Esophagus muscularis mucosa (tissue), 4 donors: ENCODE measurements at places on chromosomes 4 and X.

GRCh38 chr4:88219099-88219498 lies 60.7 kb upstream of the ABCG2 start:
- DNase-seq, result peak; percentile 4

GRCh38 chrX:28920153-28920943 lies 333.1 kb downstream of the IL1RAPL1 start:
- no peak for DNase-seq

DNA sequence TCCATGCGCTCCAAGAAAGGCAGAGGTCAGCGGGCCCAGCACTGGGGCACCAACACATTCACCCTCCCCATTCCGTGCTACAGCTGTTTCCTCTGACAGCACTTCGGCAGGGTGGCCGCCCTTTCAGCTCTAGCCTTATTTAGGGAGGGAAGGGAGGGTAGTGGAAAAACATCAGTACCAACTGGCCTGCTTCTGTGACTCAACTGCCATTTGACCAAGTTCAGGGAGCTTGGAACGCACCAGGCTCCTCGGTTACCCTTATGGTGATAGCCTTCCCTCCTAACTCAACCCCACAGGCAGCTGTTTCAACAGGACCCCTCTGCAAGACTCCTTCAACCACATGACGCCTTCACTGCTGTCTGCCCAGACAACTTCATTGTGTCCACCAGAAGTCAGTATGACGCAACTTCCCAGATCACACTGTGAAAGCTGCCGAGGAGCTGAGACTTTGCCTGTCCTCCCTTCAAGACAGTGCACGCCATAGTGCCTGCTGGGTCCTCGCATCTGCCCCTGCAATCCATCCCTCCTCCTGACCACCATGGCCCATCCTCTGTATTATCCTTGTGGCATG lies 132.2 kb downstream of the AFAP1 start:
- no peak for DNase-seq

DNA sequence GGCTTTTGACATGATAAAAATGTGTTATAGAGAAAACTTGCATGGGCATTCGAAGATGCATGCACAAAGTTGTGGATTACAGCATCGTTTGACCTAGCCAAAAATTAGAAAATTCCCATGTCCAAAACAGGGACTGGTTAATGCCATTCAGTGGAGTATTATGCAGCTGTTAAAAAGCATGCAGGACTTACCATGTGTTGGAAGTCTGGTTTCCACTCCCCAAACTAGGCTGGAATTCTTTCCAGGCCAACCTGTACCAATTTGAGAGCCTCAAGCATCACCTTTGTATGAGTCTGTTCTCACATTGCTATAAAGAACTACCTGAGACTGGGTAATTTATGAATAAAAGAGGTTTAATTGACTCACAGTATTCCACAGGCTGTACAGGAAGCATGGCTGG lies 45.9 kb upstream of the MTM1 start:
- no peak for DNase-seq

- no peak for DNase-seq
Measured at GRCh38 chr4:81330018-81330417, 115.0 kb upstream of the PRKG2 start.

GRCh38 chr4:156558373-156559025 lies 413.1 kb downstream of the PDGFC start:
- DNase-seq, result no peak

DNA sequence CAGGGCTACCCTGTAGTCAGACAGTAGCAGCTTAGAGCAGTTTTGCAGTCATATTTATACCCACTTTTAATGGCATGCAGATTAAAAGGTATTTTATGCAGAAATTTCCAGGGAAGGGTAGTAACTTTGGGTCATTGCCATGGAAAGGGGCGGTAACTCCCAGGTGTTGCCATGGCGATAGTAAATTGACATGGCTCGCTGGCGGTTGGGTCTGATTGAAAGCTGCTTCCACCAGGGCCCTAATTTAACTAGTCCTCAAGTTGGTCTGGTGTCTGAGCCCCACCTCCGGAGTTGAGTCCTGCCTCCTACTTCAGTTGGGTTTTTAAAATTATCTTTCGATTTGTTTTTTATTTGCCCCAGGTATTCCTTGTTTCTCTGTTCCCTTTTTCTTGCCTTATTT lies 70.1 kb downstream of the NAA11 start:
- no peak for DNase-seq

DNA sequence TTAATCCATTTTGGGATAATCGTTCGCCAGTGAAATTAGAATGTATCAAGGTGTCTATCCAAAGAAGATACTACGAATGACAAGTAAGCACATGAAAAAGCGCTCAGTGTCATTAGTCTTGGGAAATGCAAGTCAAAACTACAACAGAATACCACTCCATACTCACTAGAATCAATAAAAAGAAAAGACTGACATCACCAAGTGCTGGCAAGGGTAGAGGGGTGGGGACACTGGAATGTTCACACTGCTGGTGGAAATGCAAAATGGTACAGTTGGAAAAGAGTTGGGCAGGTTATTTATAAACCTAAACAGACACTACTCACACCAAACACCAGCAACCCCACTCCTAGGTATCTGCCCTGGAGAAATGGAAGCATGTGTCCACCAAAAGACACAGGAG lies 11.2 kb downstream of the WDR1 start:
- no peak for DNase-seq

DNA sequence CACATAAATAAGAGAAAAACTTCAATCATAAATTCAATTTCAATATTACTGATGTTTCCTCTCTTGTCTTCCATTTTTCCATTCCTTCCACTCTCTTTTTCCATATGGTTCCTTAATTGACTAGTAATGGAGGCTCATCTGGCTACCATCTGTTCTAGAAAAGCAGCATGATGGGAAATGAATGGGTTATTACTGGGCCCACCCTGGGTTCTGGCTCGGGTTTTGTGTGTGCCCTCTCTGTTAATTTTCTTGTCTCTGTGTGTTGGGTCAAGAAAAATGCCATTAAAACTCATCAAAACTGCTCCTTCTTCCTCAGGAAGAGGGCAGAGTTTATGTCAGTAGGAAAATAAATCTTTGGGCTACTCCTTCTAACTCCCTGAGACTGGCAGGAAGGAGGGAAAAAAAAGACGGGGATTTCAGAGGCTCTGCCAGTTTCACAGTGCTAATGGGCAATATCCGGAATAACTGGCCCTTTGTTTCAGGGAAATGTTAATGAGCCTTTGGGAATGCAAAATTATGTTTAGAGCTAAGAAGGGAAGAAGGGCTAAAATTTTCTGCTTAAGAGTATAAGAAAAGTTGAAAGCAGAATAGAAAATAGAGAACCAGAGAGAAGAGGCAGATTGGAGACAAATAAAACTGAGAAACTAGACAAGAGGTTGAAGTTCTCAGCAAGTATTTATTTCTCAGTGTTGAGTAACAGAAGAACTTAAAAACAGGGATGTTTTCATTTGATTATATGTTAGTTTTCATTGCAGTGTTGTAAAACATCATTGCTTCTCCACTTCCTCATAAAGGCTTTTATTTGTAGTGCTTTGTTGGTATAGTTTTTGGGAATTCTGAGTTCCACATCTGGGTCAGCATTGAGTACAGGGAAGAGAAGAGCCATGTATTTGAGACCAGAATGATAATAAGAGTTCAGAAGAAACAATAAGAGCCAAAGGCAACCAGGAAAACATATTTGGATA lies 19.7 kb downstream of the GABRB1 start:
- no peak for DNase-seq

DNA sequence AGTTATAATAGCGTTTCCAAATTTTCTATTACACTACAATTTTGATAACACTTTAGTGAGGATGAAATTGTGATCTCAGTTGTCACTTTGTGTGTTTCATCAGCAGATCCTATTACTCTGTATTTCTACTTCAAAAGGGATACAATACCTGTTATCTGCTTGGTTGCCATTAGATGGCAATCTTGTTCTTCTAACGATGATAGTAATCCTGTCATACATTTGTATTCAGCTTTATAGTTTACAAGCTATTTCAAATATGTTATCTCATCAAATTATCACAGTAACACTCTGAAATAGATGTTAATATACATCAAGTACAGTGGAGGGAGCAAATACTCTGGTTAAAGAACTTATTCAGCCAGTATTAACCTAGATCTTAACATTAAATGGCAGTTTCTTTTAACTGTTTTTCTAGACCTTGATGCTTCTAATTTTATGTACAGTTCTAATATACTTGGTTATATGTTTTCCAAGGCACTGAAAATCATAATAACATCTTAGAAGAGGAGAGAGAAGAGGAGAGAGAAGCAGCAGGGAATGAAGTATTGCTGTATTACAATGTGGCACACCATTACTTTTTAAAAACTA lies 292.0 kb downstream of the CCSER1 start:
- no peak for DNase-seq

GRCh38 chrX:7154041-7154597 lies 6.2 kb upstream of the PUDP start:
- no peak for DNase-seq

- DNase-seq, result no peak
Measured at GRCh38 chr4:24885342-24885741, 27.5 kb downstream of the CCDC149 start.

DNA sequence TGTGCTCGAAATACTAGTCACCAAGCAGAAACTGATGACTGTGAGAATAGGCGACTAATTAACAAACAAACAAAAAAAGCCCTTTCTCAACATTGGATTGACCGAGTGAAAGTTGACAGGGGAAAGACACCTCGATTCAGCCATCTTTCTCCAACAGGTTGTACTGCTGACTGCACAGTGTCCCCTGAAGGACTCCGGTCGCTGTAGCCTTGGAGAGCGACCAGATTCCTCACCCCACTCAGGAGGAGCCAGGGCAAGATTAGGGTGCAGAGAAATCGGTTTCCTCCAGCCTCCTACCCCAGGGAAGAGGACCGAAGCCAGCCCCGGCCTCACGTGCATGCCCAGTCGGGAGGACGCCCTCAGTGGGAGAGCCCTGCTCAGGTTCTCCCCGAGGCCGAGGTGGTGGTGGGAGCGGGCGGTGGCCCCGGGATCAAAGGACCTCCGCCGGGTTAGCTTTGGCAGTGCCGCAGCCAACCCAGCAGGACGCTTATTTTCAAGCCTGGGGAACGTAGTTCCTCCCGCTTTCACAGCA lies 1.1 kb upstream of the RAP1GDS1 start:
- no peak for DNase-seq

DNA sequence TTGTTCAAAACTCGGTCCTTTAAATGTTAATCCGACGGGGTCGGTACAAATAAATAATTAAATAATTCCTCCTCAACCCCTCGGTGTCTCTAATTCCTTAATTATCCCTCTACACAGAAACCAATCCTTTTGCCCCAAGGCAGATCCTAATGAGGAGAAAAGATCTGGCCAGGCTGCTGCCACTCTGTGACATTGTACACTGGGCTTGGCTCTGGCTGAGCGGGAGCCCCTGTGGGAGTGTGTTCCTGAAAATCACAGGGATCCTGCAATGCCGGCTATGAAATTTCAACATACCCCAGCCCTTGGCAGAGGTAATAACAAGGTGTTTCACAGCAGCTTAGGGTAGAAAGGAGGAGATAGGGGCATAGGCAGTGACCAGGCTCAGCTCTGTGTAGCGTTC lies 96.0 kb downstream of the DHRSX start:
- no peak for DNase-seq

GRCh38 chr4:19689511-19689910 lies 562.2 kb upstream of the SLIT2 start:
- no peak for DNase-seq

GRCh38 chrX:32126997-32127396 lies 1055.2 kb upstream of the FTHL17 start:
- no peak for DNase-seq

GRCh38 chr4:119116925-119117900 lies 18.4 kb upstream of the MYOZ2 start:
- no peak for DNase-seq

- no peak for DNase-seq
Measured at GRCh38 chr4:171118091-171118490, 695.1 kb upstream of the GALNTL6 start.

GRCh38 chr4:3612934-3613333 lies 80.7 kb upstream of the LRPAP1 start:
- DNase-seq, result no peak

DNA sequence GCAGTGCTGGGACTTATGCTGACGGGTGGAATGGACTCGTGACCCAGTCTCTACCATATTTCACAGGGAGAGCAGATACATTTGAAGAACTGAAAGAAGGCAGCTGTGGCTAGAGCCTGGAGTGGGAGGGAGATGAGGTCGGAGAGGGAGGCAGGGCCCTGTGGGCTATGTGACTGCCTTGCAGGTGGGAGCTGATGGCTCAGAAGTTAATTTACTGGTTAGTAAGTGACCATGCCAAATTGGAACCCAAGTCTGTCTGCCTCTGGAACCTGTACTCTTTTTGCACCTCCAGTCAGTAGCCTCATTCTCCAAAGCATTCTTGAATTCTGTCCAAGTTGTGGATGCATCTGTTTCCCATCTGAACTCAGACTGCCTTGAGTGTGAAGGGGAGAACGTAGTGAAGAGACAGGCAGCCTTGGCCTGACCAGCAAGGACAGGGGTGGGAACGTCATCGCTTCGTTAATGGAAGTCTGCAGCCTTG lies 92.3 kb downstream of the REPS2 start:
- no peak for DNase-seq

- DNase-seq, result peak; percentile 39
Measured at GRCh38 chr4:56139241-56139827, 190.6 kb downstream of the CEP135 start.

- DNase-seq, result no peak
Measured at GRCh38 chrX:154355094-154355775, 19.2 kb downstream of the FLNA start.

DNA sequence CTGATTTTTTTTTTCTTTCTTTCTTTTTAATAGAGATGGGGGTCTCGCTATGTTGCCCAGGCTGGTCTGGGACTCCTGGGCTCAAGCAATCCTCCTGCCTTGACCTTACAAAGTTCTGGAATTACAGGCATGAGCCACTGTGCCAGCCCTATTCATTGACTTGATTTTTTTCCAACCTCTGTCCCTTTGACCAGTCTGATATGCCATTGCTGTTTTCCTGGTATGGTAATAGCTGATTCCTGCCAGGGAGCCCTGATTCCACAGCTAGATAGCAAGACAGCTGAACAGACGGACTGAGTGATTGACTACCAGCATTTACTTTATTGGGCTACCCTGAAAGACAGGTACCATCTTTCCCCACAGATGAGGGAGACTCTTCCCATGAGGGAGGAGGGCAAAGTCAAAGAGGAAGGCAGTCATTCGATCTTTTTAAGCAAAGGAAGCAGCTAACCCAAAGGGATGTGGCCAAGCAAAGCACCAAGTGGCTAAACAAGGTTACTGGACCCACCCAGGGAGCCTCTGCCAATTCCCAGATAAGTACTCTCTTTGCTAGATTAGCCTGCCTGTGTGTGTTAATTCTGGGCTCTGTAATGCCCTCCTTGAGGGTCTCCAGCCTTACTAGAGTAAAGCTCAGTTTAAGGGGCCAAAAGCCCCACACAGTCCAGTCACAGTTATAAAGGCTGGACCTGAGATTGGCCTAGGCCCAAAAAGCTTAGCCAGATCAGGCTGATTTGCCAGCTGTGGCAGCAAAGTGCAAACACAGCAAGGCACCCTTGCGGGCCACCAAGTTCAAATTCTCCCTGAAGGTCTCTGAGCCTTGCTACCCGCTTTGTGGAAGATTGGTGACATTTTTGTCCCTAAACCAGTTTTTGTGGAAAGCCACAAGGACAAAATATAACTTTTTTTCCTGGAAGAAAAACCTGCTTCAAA lies 192.4 kb upstream of the GPC4 start:
- no peak for DNase-seq
